ENCODE measurements at places on chromosomes 7 and 10.

DNA sequence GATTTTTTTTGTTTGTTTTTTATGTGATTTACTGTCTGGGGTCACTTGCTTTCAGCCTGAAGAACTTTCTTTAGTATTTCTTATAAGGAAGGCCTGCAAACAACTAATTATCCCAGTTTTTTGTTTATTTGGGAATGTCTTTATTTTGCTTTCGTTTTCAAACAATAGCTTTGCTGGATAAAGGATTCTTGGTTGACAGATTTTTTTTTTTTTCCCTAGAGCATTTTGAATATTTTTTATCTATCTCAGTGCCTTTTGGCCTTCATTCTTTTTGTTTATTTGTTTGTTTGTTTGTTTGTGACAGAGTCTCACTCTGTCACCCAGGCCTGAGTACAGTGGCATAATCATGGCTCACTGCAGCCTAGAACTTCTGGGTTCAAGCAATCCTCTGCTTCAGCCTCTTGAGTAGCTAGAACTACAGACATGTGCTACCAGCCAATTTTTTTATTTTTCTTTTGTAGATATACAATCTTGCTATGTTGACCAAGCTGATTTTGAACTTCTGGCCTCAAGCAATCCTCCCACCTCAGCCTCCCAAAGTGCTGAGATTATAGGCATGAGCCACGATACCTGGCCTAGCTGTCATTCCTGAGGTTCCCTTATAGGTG lies 46.3 kb upstream of the FZD9 start:
- no peak for DNase-seq

DNA sequence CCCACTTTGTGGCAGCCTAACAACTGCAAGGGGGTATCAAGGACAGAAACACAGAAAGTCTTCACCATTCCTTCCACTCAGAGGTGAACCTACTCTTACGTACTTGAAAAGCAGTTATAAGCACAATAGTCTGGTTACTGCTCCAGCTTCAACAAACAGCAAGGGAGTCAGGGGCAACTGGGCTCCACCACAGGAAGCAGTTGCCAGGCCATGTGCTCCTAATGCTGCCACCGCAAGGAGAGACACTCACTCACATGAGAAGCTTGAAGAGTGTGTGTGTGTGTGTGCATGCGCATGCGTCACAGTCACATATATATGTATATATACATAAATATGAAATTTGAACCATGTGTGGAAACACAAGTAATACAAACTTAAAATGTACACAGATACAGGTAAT lies 65.5 kb downstream of the GRB10 start:
- DNase-seq: no peak

- DNase-seq: no peak
These were observed 16.6 kb downstream of the PIP4K2A start for GRCh38 chr10:22697800-22698199.

DNA sequence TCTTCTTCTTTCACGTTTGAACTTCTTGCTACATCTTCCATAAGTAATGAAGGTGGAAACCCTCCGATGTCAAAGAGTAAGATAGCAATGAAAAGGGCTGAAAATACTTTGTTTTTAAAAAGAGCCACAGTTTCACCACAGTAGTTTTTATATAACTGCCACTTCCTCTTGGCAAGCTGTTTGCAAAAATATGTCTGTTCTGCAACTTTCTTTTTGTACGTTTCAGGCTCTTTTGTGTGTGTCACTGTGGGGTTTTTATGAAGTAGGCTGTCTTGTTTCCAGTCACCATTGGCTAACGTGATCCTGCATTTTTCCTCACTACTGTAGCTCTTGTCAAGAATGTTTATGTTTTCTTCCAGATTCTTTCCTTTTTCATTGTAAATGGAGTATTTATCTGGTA lies 55.6 kb downstream of the SLC16A9 start:
- DNase-seq: no peak

DNA sequence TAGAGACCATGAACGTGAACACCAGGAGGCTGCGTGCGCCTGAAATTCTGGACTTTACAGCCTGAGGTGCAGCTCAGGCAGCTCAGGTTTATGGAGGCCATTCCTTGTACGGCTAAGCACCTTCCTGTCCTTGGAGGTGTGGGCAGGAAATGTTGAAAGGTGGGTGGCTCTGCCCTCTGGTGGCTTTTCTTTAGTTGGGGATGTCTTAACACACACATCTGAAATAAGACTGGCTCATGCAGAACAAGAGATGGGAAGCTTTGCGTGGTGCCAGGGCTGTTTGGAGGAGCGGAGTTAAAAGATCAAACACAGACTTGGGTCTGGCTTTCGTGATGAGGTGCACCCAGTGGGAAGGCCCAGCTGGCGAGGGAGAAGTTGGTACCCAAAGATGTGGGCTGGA lies 64.1 kb downstream of the DOCK1 start:
- DNase-seq: no peak

DNA sequence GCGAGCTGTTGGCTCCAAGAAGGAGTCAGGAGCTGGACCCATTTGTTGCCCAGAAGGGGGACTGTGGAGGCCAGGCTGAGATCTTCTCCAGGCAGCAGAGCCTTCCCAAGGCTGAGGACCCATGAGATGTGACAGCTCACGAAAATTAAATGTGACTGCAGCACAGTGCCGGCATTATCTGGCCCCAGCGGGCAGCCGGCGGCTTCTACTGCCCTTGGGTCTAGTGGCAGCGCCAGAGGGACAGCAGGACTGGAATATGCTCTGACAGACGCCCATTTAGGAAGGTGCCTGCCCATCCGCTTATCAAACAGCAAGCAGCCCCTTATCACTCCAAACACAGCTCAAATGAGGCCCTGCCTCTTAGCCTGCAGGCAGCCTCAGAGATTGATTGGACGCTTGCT lies 122.9 kb upstream of the LYZL2 start:
- DNase-seq: no peak

DNA sequence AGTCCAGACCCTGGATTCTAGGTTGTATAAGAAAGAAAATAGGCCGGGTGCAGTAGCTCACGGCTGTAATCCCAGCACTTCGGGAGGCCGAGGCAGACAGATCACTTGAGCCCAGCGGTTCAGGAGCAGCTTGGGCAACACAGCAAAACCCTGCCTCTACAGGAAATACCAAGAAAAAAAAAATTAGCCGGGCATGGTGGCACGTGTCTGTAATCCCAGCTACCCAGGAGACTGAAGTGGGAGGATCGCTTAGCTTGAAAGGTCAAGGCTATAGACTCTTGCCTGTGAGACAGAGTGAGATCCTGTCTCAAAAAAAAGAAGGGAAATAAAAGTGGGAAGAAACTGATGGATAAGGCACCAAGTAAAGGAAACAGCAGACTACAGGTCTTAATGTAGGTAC lies 287.9 kb upstream of the KLF14 start:
- DNase-seq: no peak

DNA sequence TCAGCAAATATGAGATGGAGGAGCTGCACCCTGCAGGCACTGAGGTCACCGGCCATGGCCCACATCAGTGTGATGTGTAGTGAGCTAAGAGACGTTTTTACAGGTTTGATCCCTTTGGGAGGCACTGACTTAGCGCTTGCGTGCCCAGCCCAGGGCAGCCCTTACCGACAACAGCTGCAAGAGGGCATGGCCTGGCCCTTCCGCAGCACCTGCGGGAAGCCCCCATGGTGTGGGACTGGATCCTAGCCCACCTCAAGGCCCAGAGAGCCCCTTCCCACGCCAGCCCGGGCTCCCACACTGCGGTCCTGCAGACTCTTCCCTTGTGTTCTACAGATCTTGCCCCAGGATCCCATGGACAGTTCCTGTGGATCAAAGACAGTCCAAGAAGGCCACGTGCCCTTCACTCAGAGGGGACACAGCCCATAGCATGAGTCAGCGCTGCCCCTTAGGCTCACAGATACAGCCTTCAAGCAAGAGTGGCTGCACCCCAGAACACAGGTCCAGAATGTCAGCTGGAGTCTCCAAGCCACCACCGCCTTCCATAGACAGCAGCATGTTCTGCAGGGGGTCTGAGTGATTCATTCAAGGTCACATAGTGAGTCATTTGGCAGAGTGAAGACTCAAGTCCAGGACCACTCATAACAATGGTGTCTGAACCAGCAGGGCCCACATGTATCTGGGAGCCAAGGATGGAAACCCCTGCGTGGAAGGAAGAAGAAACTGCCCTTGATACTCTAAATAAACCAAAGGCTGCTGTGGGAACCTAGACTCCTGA lies 25.4 kb downstream of the TLL2 start:
- no peak for DNase-seq

- no peak for DNase-seq
These were observed 996.8 kb downstream of the KCNMA1 start for GRCh38 chr10:76640806-76641205.

DNA sequence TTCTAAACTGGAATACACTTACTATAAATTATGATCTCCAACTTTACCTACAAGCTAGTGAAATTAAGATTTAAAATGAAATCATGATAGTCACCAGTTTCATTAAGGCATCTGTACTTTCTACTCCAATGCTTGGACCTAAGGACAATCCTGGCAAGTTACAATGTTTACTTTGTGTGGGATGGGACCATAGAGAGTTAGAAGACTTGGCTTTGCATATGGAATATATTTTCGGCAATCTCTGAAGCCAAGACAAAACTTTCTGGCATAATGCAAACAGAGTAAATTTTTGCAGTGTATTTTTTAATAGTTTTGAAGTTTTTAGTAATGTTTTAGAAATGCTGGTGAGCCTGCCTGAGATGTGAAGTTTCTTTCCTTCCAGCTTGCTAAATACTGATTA lies 248.9 kb downstream of the ABCA13 start:
- DNase-seq: no peak

Measured in NCI-H2107 (cell line).